ENCODE measurements at places on chromosomes 13 and 19.

GRCh38 chr13:99356262-99357091, 49.3 kb upstream of the GPR183 start:
- no peak for DNase-seq

DNA sequence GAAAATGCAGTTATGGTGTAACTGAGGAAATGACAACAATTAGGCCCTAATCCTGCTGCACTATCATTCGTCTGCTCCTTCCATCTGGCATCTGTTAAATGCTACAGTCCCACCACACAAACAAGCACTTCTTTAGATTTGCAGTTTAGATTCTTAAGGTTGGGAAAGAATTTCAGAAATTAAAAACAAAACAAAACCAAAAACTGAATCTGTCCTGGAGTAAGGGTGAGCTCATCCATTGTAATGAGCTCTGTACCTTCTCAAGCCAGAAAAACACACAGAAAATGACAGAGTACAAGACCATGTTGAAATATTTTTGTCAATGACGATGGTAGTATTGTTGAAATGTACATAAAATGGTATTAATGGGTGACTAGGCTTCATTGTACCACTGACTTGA, 28.3 kb downstream of the SMAD9 start:
- no peak for DNase-seq

- no peak for DNase-seq
Observed at GRCh38 chr19:53782698-53783097, 41.4 kb downstream of the NLRP12 start.

- DNase-seq = no peak
Observed at GRCh38 chr13:40368127-40368891, 298.1 kb downstream of the FOXO1 start.

GRCh38 chr19:17625980-17626379, 62.2 kb downstream of the UNC13A start:
- no peak for DNase-seq

Measured in stimulated activated CD8-positive, alpha-beta memory T cell treated with anti-CD3 and anti-CD28 coated beads, Interleukin-4, amount 100 ng/mL, for 1 hour (primary cell).